ENCODE measurements at places on chromosomes 6 and 20.

GRCh38 chr6:35195120-35195780 lies 18.5 kb upstream of the SCUBE3 start:
- no peak for DNase-seq

DNA sequence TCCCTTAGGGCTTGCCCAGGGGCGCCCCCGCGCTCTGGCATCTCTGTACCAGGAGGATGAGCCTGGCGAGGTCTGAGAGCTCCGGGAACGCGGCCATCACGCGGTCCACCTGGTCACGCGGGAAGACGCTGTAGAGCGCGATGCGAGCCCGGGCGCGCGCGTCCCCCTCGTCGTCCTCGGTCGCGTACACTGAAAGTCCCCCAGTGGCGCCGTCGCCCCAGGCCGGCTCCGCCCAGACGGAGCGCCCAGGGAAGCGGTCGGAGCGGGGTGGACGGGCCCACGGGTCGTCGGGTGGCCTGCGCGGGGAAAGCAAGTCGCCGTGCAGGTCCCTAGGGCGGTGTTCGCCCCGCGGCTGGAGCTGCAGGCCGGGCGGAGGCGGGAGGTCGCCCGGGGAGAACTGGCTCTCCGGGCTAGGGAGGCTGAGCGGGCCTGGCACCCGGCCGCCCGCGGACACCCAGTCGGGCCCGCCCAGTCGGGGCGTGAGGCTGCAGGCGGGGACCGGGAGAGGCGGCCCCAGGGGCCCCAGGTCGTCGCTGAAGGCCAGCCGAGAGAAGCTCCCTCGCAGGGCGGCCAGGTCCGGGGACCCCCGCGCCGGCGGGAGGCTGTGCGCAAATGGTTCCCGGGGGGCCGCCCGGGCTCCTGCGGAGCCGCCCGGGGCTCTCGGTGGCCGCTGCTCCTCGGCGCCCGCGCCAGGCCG lies 34.0 kb downstream of the ZC3H12D start:
- DNase-seq, result no peak

- peak; percentile 64 for DNase-seq
Observed at GRCh38 chr20:10984294-10984693, 310.5 kb upstream of the JAG1 start.

- DNase-seq, result peak; percentile 60
Observed at GRCh38 chr6:157823001-157823527, at the start of gene SNX9. Gene SNX9 (plus strand): TSS chr6:157823246. CDS start chr6:157823435, 189 bp downstream.

DNA sequence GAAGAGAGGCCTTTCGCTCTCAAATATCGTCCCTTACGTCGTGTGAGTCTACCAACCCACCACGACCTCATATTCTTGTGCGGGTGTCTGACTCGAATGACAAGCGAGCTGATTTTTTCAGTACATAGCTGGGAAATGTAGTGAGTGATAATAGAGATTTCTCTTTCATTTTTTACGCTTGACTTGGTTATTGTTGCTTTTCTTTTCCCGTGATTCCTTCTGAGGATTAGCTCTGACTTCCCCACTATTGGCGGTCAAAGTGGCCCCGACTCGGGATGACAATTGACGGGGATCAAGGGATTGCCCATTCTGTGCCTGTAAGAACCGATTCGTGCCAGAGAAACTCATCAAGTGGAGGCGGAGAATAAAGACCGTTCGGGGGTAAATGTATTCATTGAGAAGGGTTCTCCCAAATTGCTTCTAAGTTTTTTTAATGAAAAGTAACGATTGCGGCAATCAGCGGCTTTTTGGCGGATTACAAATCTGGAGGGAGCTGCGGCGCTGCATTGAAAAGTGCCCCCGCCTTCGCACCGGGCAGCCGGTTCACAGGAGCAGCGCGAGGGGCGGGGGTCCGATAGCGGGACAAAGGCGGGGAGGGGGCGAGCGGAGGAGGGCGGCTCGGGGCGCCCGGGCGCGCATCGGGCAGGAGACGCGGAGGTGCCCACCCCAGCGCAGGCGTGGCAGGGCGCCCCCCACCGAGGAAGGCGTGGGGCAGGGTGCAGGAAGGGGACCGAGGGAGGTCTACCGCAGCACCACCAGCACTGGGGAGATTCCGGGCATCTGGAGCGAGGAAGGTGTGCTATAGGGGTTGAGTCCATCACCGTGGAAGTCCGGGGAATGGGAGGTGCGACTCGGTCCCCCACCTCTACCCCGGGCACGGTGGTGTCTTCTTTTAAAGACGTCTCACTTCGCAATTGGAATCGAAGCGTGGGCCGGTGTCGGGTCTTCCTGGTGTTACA lies 44.5 kb upstream of the OSTM1 start:
- no peak for DNase-seq

GRCh38 chr20:15411781-15412180 lies 1074.4 kb upstream of the FLRT3 start:
- no peak for DNase-seq
